ENCODE measurements at places on chromosomes 4 and X.
A peak's percentile ranks its signal among the peaks of the same experiment; 100 is the strongest.

DNA sequence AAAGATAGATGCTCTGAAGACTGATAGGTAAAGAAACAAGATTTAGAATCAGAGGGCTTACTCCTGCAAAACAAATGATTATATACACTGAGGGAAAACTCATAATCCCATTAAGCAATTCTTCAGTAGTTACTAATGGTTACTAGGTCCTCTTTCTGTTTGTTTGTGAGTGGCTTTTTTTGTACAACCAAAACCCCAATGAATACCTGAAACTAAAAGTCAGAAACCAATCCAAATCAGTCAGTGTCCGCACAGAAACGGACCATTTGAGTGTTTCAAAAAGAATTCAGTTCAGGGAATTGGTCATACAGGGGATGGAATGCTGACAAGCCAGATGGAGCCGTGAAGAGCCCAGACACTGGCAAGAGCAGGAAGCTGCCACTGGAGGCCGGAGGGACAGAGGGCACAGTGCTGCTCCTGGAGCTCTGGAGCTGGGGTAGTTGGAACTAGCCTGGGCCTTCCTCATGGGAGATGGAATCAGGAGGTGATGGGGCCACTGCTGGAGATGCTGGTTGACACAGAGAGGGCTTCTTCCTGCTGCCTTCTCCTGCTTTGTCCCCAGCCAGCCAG, 31.9 kb downstream of the SETD7 start:
- DNase-seq: no peak

GRCh38 chr4:90766837-90767236, 639.6 kb downstream of the CCSER1 start:
- no peak for DNase-seq

GRCh38 chr4:9146967-9147366, 23.2 kb upstream of the FAM90A26 start:
- peak; percentile 0 for DNase-seq

- DNase-seq: no peak
Observed at GRCh38 chr4:76595435-76595834, 160.4 kb downstream of the SHROOM3 start.

GRCh38 chr4:22356987-22357596, 158.8 kb downstream of the ADGRA3 start:
- DNase-seq: peak; percentile 22

DNA sequence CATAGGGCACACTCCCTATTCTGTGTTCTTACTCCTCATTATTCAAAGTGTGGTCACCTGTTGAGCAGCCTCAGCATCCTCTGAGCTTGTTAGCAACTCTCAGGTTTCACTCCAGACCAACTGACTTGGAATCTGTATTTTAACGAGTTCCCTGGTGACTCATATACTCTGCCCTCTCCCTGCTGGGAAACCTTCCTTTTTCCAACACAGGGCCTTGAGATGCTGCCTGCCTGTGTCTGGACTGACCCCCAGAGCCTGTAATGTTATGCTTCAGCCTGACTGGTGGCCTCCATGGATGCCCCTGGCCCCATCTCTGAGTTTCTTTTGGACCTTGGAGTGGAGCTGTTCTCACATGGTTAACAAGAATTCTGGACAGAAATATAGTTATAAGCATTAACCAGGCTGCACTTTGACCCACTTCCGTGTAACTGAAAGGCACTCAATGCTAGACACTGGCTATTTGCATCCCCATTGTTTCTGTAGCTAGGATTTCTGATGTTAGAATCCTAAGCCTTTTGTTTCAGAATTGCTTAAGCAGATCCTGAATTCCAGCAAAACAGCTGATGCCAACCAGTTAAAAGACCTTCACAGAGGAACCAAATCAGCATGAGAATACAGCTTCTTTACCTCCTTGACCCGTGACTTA, 262.6 kb downstream of the STIM2 start:
- peak; percentile 9 for DNase-seq

- no peak for DNase-seq
Observed at GRCh38 chr4:69518538-69519198, 23.0 kb upstream of the UGT2B4 start.

DNA sequence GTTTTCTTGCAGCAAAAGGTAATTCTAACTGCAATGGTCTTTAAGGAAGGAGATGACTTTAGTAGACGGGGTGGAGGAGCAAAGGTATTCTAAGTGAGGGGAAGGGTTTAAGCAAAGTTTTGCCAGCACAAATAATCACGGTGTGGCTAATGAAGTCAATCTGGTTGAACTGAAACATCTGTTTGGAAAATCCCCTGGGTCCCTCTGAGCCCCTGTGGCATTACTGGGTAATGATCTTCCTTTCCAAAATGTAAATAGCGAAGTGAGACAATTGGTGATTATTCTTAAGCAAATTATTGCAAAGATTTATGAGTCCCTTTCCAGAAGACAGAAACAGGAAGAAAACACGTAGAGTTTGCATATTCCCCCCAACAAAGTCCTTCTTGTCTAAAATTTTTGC, 47.2 kb downstream of the FGFBP1 start:
- no peak for DNase-seq
